ENCODE measurements at places on chromosomes 4 and X. TPM values are rescaled to one million over a fixed set of nuclear protein-coding genes. Genes with fewer than 3 reads are reported as not detected.

DNA sequence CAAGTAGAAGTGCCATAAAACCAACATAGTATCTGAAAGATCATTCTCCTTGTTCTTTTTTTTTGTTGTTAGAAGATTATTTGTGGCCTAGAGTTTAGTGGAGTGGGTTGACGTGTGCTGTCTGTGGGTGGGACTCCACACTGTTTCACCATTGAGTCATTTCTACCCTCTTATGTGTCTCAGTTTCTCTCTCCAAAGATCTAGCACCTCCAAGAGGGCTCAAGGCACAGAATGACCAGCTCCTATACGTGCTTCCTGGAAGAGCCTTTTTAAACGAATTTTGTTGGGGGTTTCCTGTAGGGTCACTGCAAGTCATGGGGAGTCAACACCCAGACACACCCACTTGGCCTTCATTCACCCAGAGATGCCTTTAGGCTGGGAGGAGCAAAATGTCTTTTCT, 150.1 kb downstream of the KLF8 start:
- H3K27me3 ChIP-seq = no peaks in the 10 kb centered on the region
- no peaks in the 10 kb centered on the region for H3K36me3 ChIP-seq
- H3K4me3 ChIP-seq = no peak overlapping the region
- H3K4me1 ChIP-seq = no peaks in the 10 kb centered on the region
- H3K27ac ChIP-seq = no peak overlapping the region

DNA sequence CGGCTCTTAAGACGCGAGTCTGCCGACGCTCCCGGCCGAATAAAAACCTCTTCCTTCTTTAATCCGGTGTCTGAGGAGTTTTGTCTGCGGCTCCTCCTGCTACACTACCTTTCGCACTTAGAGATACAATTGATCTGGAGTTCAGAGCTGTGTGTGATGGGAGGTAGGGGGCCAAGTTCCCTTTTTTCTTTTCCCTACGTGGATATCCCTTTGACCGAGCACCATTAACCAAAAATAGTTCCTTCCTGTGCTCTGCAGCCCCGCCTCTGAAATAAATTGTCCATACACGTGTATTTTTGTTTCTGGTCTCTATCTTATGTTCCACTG, 555 bp upstream of the PGM2 start:
- H3K27ac ChIP-seq = no peak overlapping the region
- no peak for DNase-seq
- peaks cover 3% of the 10 kb centered on the region for H3K36me3 ChIP-seq
- peaks cover 2% of the 10 kb centered on the region for H3K27me3 ChIP-seq
- H3K4me1 ChIP-seq = peaks cover 5% of the 10 kb centered on the region

GRCh38 chr4:2412534-2412884, 5.9 kb downstream of the ZFYVE28 start:
- no peaks in the 10 kb centered on the region for H3K36me3 ChIP-seq
- H3K4me3 ChIP-seq = peak overlapping the region; percentile 47
- peaks cover 36% of the 10 kb centered on the region for H3K4me1 ChIP-seq
- no peak for DNase-seq
- H3K27me3 ChIP-seq = peaks cover 19% of the 10 kb centered on the region
- H3K27ac ChIP-seq = peak overlapping the region; percentile 68

DNA sequence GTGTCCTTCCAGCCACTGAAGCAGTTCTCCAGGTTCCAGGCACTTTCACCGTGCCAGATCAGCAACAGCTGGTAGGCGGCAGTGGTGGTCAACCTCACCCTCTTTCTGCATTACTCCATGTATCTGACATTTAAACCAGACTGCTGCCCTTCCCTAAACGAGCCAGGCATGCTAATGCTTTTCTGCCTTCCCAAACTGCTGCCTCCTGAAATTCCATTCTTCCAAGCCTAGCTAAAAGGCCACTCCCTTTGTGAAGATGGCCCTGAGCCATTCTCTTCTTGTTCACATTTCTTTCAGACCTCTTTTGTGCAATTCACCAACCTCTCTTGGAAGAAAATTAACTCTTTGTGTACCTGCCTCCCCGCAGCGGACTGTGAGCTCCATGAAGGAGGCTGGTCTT, 73.7 kb downstream of the CHST7 start:
- H3K27me3 ChIP-seq = no peaks in the 10 kb centered on the region
- H3K4me1 ChIP-seq = peaks cover 18% of the 10 kb centered on the region

DNA sequence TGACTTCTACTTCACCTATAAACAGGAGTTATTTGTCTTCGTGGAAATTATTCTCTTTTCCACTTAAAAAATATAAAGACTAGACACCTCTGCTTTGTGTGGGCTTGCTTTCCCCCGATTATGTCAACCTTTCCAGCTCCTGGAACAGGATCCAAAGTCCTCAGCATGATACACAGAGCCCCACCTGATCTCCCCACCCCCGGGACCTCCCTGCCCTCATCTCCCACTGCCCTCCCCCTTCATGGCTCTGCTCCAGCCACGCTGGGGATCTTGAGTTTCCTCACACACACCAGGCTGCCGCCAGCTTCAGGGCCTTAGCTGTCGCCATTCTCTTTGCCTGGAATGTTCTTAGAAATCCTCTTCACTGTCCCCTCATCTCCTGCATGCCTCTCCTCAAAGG, 55.3 kb downstream of the MBNL3 start:
- no peak overlapping the region for H3K27ac ChIP-seq
- no peaks in the 10 kb centered on the region for H3K4me1 ChIP-seq
- H3K36me3 ChIP-seq = no peaks in the 10 kb centered on the region

DNA sequence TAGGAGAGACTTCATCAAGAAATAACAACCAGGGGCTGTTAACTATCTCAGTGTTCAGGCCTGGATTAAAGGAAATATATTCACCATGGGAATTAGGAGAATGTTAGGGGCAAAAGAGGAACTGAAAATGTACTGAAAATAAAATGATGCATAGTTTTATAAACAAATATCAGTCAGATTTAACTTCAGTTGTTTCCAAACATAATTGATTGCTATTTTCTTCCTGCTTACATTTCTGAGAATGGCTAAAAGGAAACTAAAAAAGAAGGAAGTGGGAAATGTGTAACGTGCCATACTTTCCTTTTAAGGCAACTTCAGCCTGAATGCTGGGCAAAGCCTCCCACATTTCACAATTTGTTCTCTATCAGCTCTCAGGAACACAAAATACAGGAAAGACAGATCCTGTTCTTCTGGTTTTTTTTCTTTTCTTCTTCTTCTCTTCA, 178.1 kb downstream of the MAML3 start:
- no peaks in the 10 kb centered on the region for H3K4me1 ChIP-seq
- H3K27me3 ChIP-seq = peaks cover 54% of the 10 kb centered on the region
- no peaks in the 10 kb centered on the region for H3K36me3 ChIP-seq

- H3K4me3 ChIP-seq = no peak overlapping the region
- peaks cover 2% of the 10 kb centered on the region for H3K4me1 ChIP-seq
- H3K36me3 ChIP-seq = peaks cover 17% of the 10 kb centered on the region
- DNase-seq = peak; percentile 91
- no peak overlapping the region for H3K27ac ChIP-seq
Observed at GRCh38 chr4:1992468-1993168, 16.2 kb downstream of the NELFA start.

DNA sequence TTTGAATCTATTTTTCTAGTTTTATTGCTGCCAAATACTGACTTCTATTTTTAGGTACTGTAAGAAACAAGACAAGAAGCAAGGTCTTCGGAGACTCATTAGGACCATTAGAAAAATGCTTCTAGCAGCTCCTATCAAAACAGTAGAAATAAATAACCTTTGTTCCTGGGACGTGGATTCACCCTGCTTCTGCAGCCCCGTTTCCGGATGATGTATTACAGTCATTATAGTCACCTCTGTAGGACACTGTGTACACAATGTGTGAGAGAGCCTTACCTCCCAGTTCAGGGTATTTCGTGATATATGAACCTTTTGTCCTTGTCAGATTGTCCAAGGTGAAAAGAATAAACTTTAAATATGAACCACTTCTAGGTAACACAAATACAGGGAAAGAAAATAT, 484.0 kb upstream of the TECRL start:
- H3K36me3 ChIP-seq = no peaks in the 10 kb centered on the region
- H3K27me3 ChIP-seq = no peaks in the 10 kb centered on the region
- no peak overlapping the region for H3K27ac ChIP-seq
- H3K4me1 ChIP-seq = no peaks in the 10 kb centered on the region
- DNase-seq = no peak

DNA sequence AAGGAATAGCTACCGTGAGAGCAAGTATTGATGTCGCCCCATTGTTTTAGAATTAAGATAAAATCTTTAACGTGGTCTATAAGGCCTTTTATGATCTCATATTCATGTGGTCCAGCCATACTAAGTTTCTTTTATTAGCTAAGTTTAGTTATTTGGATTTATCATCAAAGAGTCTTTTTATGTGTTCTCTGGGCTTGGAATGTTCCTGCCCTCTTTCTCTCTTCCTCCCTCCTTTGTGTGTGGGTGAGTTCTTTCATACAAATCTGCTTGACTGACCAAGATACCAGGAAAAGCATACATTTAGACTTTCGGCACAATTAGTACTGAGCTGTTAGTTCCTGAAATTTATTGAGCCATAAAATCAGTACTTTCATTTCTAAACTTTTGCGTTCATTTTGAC, 11.3 kb downstream of the TDO2 start:
- H3K4me3 ChIP-seq = no peak overlapping the region
- no peak overlapping the region for H3K27ac ChIP-seq
- no peak for DNase-seq
- no peaks in the 10 kb centered on the region for H3K4me1 ChIP-seq

DNA sequence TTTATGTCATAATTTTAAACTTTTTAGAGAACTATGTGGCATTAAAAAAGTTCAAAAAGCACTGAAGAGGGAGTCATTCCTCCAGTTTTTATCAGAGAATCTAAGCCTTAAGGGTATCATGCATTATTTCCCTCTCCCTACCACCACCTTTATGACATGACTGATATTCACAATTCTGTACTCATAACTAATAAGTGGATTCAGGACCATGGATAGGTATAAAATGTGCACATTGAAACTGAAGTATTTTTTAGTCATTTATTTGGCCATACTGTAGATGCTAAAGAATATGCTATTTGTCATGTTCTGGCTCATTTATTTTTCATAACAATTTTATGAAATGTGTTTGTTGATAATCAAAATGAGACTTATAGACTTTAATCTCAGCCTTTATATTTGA, 897.5 kb upstream of the AGA start:
- H3K36me3 ChIP-seq = no peaks in the 10 kb centered on the region
- no peak for DNase-seq
- H3K27ac ChIP-seq = no peak overlapping the region
- H3K4me3 ChIP-seq = no peak overlapping the region

GRCh38 chrX:155645180-155645579, 32.4 kb upstream of the TMLHE start:
- no peak overlapping the region for H3K4me3 ChIP-seq
- no peak overlapping the region for H3K27ac ChIP-seq
- H3K4me1 ChIP-seq = no peaks in the 10 kb centered on the region
- DNase-seq = no peak
- H3K27me3 ChIP-seq = no peaks in the 10 kb centered on the region

DNA sequence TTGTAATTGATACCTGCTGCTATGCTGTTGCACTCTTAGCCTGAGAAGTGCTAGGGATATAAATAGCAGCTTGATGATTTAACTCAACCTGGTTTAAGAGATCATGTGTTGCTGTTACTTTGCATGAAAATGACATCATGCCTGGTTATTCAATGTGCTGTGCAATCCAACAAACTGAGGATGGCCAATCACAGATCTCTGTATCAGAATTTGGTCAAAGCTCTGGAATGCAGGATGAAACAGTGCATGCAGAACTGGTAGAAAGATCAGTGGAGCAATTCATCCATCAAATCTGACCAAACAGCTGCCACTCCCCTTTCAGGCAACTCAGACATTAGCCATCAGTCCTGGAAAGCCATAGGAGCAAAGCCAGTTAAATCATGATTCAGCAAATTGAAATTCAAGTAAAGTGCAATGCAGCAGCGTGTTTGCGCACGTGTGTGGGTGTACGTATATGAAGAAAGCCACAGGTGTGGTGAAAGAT, 160.3 kb upstream of the RASGEF1B start:
- no peak for DNase-seq
- H3K27ac ChIP-seq = no peak overlapping the region
- H3K27me3 ChIP-seq = no peaks in the 10 kb centered on the region
- H3K36me3 ChIP-seq = no peaks in the 10 kb centered on the region
- H3K4me3 ChIP-seq = no peak overlapping the region

- H3K4me1 ChIP-seq = peaks cover 7% of the 10 kb centered on the region
- no peaks in the 10 kb centered on the region for H3K36me3 ChIP-seq
- no peak for DNase-seq
- H3K4me3 ChIP-seq = no peak overlapping the region
- no peak overlapping the region for H3K27ac ChIP-seq
Observed at GRCh38 chr4:152041295-152041694, 280.5 kb upstream of the GATB start.

DNA sequence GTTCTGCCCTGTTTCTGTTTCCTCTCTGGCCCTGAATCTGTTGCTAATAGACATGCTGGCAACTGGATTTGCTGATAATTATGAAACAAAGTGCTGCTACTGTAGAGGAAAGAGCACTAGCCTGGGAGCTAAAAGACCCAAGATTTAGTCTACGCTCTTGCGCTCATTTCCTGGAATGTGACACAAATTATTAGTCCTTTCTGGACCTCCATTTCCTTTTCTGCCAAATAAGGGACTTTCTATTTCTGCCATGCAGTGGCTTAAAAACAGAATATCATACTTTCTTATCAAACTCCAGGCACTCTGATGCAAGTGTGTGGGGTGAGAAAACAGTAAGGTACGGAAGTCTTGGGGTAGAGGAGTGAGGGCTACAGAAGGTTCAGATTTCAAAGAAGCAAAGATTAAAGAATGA, 48.3 kb upstream of the GPR174 start:
- H3K27ac ChIP-seq = no peak overlapping the region
- no peaks in the 10 kb centered on the region for H3K27me3 ChIP-seq
- H3K36me3 ChIP-seq = no peaks in the 10 kb centered on the region
- no peaks in the 10 kb centered on the region for H3K4me1 ChIP-seq

DNA sequence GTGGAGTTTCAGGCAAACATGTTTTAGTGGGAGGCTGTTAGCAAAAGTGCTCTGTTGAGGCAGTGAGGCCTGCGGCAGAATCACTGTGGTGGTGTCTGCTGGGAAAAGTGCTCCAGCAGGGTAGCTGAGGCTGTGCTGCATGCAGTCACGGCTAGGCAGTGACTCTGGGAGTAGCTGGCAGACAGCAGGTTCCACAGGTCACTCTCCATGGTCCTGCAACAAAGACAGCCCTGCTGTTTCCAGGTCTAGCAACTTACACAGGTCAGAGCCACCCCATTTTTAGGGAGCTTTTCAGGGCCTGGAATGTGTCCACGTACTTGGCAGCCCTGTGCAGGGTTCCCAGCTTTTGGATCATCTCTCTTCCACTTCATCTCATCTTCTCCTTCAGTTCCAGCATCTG, 184.3 kb downstream of the NAA11 start:
- DNase-seq = peak; percentile 46
- no peak overlapping the region for H3K4me3 ChIP-seq
- no peak overlapping the region for H3K27ac ChIP-seq
- no peaks in the 10 kb centered on the region for H3K27me3 ChIP-seq
- no peaks in the 10 kb centered on the region for H3K4me1 ChIP-seq

The CXXC4 gene
- polyA plus RNA-seq = 0.60 TPM

The NELFA gene
- polyA plus RNA-seq = 41.8 TPM

The MAP3K15 gene
- 1.8 TPM for polyA plus RNA-seq

The GAGE12F gene
- polyA plus RNA-seq = not detected

The ZMAT1 gene
- 0.83 TPM for polyA plus RNA-seq

The SPANXN3 gene
- polyA plus RNA-seq = not detected

The F8A2 gene
- not detected for polyA plus RNA-seq

The OPHN1 gene
- polyA plus RNA-seq = 1.2 TPM

The ASB9 gene
- 0.64 TPM for polyA plus RNA-seq

The RHOXF1 gene
- polyA plus RNA-seq = not detected

Data from H1 (cell line).